ENCODE measurements at places on chromosomes 3 and 15.

GRCh38 chr3:104907507-104907906 is 459.2 kb upstream of the ALCAM start:
- no peak for DNase-seq

- DNase-seq = no peak
These were observed 401 bp downstream of the RAMAC start for GRCh38 chr15:82986442-82986780.

GRCh38 chr15:52290800-52291199 is 4.8 kb downstream of the MYO5C start:
- no peak for DNase-seq

DNA sequence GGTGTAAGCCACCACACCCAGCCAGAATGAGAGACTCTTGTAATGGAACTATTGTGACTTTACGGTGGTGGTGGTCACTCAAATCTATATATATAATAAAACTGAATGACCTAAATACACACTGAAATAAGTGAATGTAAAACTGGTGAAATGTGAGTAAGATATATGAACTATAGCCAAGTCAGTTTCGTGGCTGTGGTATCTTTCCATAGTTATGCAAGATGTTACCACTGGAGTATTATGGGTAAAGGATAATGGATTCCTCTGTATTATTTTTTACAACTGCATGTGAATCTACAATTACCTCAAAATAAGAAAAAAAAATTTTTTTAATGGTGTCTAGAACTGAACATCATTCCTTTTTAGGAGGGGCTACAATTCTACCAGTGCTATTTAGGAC is 21.9 kb downstream of the PIK3CB start:
- no peak for DNase-seq

DNA sequence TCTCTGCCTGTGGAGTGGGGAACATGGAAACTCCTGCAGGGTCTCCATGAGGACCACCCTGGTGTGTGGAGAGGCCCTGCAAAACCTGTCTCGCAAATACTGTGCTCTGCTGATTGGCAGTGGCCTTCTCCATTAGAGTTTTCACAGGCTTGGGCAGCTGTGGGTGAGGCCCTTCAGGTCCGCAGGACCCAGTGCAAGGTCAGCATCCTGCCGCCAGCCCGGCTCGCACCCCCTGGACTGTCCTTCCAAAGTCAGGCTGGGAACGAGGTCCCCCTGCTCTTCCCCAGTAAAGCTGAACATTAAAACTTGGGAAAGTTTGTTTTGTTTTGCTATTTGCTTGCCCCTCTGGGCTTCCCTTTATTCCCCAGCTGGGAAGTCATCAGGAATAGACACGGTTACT is 85.0 kb upstream of the PLXNA1 start:
- DNase-seq = no peak
